Esophagus muscularis mucosa (tissue), 4 donors: ENCODE measurements at places on chromosomes 2 and 18. TPM values are rescaled to one million over a fixed set of nuclear protein-coding genes. Genes with fewer than 3 reads are reported as not detected.

Gene KIF5C
- total RNA-seq: 2.9 TPM

Gene TGFA
- total RNA-seq: 1.7 TPM

DNA sequence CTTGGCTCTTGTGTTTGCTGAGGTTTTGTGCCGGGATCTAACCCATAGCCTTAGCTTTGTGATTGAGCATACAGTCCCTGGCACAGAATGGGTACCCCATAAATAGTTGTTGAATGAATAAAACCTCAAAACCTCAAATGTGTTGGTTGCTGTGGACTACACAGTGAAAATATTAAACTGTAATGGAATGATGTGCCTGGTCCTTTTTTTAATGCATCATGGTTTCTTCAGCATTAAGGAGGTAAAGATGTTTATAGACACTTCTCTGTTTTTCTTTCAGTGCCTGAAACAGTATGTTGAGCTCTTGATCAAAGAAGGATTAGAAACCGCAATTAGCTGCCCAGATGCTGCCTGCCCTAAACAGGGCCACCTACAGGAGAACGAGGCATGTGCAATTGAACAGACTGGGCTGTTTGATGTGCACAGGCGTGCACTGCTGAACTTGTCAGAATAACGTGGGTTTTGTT is 97.0 kb downstream of the RNF144A start:
- DNase-seq: no peak

GRCh38 chr2:37875403-37875906 is 49.6 kb upstream of the RMDN2 start:
- no peak for DNase-seq

GRCh38 chr18:45690975-45691815 is 32.8 kb upstream of the SLC14A1 start:
- DNase-seq: no peak

DNA sequence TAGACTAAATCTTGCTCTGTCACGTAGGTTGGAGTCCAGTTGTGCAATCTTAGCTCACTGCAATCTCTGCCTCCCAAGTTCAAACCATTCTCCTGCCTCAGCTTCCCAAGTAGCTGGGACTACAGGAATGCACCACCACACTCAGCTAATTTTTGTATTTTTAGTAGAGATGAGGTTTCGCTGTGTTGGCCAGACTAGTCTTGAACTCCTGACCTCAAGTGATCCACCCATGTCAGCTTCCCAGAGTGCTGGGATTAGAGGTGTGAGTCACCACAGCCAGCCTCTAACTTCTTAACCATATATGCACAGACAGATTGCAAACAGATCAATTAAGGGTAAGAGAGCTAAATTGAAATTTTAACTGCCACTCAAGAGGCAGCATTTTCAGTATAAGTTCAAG is 22.1 kb upstream of the CNGA3 start:
- peak; percentile 17 for DNase-seq

- no peak for DNase-seq
These were observed 990 bp upstream of the MGAT4A start for GRCh38 chr2:98731894-98732349.

- DNase-seq: no peak
These were observed 63.8 kb downstream of the SETBP1 start for GRCh38 chr18:44744161-44745121.
